ENCODE measurements at places on chromosomes 6 and 20.

DNA sequence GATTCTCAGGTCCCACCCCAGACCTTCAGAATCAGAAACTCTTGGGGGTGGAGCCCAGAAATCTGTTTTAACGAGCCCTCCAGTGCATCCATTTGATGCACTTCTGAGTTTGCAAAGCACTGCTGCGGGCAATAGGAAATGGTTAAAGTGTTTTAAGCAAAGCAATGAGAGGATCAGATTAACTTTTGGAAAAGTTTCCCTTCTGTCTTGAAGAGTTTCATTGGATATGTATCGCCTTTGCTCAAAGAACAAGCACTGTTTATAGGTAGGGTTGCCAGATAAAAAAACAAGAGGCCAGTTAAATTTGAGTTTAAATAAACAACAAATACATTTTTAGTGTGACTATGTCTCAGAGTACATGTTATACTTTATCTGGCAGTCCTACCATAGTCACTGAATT is 226.0 kb downstream of the BMP7 start:
- DNase-seq = no peak

DNA sequence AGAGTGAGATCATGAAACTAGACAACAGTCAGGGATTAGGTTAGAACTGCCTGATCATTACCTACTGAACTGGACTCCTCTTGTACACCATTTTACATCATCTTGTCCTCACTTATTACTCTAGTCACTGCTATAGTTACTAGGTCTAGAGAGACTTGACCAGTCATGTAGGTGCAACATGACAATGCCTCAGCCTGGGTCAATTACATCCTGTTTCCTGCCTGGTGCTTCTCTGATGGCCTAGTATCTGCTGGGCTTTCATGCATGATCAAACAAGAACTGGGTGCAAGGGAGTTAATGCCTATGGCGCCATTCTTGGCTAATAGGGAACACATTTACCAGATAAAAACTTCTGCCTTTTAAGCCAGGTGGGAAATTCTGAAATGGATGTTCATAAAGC is 39.2 kb upstream of the MMS22L start:
- DNase-seq = no peak

GRCh38 chr6:33014841-33015634 is 5.6 kb upstream of the HLA-DOA start:
- no peak for DNase-seq

DNA sequence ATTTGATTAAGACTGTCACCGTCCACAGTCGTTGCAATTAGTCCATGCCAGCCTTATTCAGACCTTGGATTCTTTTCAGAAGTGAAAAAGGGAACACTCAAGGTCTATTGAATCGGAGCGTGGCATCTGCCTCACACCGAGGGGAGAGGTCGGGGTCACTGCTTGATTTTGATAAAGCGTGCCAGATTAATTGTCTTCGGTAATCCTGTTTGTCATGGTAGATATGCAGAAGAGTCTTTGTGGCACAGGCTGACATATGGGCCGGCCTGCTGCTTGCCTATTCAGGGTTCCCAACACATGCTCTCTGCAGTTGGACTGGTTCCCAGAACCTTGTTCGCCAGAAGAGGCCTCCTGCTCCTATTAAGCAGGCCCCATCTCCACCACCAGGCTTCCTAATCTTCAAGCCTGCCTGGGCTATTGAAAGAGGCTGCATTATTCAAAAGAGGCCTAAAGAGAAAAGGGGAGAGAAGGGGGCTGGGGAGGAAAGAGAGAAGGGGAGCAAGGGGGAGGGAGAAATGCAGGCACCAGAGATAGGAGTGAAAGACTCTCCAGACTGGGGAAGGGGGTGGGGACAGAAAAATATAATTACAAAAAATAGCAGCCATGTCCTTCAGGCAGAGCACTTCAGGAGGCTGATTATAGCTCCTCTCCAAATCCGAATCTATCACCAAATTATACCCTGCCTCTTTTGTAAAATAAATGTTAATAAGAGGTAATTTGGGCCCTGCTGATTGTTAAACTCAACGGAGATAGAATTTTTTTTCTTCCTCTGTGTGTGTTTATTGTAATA is 611.3 kb downstream of the HDGFL1 start:
- DNase-seq = no peak

DNA sequence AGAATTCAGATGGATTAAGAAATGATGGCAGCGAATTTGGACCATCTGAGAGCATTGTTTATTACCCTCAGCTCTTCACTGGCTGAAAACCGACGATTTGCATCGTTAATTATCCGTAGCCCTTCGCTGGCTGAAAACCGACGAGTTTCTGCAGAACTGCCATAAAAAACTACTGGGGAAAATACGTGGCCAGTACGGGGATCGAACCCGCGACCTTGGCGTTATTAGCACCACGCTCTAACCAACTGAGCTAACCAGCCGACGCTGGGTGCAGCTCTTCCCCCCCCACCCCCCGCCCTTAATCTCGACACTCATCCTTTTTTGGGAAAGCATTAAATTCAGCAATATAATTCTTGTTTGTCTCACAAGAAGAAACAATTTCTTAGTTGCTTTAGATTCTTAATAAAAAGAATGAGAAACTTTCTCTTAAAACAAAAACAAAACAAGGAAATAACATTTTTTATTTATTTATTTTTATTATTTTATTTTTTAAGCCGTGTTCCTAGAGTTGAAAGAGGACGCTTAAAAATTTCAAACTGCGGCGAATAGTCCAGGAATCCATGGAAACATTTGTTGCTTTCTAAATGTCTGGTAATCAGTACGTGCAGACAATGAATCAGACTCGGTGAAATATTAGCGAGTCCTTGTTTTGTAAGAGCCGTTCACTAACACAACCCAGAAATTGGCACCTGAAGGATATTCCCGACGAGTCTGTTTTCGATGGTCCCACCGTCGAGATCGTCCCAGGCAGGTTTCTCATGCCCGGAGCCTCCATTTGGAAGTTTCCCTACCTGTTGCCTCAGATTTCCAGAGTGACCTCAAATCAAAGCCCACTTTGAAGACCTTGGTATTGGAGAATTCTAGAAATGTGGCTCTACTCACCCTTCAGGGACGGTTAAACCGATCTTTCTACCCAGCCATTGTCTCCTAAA is 27.8 kb downstream of the PRSS16 start:
- no peak for DNase-seq

Measured in stimulated activated CD4-positive, alpha-beta T cell treated with anti-CD3 and anti-CD28 coated beads, TNF-alpha, amount 100 ng/mL, for 4 hours (primary cell).